Fibroblast of skin of left quadriceps (primary cell): ENCODE measurements at places on chromosomes 11 and 22.

GRCh38 chr11:126474220-126474619, 118.7 kb downstream of the ST3GAL4 start:
- DNase-seq, result no peak

GRCh38 chr11:83725269-83725560, 439.0 kb upstream of the CCDC90B start:
- DNase-seq, result no peak

- DNase-seq, result no peak
These were observed 36.1 kb downstream of the LARGE1 start for GRCh38 chr22:33883961-33884808.

GRCh38 chr11:102302241-102302640, 15.0 kb upstream of the BIRC3 start:
- DNase-seq, result no peak

GRCh38 chr11:61618978-61619377, 38.1 kb upstream of the SYT7 start:
- DNase-seq, result no peak

DNA sequence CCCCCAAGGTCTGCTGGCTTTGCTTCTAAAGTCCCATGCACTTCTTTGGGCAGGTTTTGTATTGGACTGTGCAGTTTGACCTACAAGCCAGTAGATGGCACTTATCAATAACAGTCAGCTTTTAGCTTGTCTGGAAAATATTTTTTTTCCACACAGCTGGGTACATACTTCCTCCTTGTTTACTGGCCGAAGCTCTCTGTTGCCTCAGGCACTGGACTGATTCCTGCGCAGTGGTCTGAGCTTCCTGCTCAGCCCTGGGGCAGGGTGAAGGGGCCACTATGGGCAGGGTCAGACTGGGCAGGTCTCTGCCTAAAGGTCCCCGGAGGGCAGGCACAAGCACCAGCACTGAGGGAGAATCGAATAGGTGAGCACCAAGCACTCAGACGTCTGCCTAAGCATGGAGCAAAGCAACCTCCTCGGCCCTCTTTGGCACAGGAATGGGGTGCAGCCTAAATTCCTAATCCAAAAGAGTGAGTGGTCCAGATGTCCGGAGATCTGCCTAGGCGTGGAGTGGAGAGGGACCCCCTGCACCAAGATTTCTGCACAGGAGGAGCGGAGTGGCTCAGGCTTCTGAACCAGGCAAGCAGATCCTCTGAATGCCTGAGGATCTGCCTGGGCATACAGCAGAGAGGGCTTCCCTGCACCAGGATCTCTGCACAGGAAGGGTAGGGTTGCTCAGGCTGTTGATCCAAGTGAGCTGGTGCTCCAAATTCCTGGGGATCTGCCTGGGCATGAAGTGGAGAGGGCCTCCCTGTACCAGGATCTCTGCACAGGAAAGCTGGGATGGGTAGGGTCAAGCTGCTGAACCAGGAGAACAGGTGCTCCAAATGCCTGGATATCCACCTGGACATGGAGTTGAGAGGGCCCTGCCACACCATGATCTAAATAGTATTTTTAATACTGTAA, 105.9 kb upstream of the C11orf58 start:
- DNase-seq, result no peak

- DNase-seq, result no peak
These were observed 64.7 kb upstream of the WNT7B start for GRCh38 chr22:46041642-46042041.

- DNase-seq, result no peak
These were observed 91.2 kb downstream of the PIWIL4 start for GRCh38 chr11:94658386-94658785.

GRCh38 chr22:32652645-32653270, 148.7 kb upstream of the TIMP3 start:
- DNase-seq, result no peak

DNA sequence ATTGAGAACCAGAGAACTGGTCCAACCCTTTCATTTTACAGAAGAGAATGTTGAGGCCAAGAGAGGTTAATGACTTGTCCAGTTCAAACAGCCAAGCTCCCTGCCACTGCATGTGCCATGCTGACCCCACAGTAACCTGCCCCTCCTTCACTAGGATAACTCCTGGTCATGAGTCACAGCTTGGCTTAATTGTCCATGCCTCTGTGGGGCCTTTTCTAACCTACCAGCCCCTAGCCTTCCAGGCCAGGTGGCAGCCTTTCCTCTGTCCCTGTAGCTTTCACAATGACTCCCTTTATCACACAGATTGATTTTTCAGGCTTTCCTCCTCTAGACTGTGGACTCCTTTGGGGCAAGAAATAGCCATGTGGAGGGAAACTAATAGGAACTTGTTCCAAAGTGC, 97.2 kb downstream of the PIWIL4 start:
- no peak for DNase-seq

GRCh38 chr11:61172356-61172755, 11.1 kb upstream of the VPS37C start:
- no peak for DNase-seq

GRCh38 chr11:115321605-115322289, 182.5 kb downstream of the CADM1 start:
- DNase-seq, result peak; percentile 75

DNA sequence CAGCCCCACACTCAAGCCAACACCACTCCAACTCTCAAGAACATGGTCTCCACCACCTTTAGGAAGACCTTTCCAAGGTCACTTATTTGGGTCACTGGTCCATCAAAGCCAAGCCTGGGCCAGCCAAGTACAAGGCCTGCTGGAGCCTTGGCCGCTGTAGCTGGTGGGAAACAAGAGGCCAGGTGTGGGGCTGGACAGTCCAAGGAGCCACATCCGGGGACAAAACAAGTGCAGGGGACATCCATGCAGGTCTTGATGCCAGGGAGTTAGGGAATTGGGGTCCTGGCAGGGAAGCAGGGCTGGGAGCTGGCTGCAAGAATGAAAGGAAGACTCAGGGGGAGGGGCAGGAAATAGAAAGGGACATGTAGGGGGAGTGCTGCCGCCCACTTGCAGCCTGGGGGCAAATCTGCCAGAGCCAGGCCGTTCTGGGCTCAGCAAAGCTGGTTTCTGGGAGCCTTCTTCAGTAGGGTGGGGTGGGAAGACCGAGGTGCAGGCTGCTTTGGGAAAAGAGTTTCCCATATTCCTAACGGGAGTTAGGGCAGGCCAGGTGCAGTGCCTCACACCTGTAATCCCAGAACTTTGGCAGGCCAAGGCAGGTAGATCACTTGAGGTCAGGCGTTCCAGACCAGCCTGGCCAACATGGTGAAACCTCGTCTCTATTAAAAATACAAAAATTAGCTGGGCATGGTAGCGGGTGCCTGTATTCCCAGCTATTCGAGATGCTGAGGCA, 69.5 kb upstream of the ATXN10 start:
- no peak for DNase-seq

- no peak for DNase-seq
These were observed 1.6 kb upstream of the CHRM4 start for GRCh38 chr11:46393231-46393616.

GRCh38 chr22:29269230-29269604, 1.1 kb downstream of the EWSR1 start:
- no peak for DNase-seq

DNA sequence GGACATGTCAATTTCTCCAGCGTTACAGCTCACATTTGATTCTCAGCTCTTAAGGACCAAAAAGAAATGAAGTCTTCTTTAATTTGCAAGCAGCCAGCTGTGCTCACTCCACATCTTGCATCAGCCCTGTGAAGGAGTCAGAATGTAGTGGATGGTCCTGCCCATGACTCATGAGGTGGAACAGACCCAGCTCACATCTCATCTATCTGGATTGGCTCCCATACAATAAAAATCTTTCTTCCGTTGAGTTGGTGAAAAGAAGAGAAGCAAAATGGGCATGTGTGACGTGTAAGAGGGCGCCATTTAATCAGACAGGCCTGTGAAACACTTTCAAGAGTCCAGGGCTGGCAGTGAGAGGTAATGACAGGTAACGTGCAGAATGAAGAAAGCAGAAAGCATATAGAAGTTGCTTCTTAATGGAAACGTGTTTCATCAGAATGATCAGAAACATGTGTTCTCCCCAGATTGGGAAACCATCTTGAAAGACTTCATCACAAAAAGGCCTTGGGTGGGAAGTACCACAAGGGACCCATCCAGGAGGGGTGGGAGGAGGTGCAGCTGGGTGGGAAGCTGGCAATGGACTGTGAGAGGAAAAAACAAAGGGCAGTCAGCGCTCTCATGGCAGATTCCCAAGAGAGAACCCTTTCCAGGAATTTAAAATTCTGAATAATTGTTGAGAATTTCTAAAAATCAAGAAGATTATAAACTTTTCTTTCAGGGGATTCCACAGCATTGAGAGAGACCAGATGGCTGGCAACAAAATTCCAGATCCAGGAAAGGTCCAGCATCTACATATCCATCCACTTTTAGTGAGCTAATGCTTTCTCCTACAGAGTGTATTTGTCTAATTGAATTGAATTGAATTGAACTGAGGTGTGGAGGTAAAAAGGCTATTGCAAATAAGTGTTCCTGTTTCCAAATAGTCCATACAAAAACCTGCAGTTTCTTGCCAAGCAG, 57.0 kb downstream of the ETS1 start:
- peak; percentile 94 for DNase-seq

DNA sequence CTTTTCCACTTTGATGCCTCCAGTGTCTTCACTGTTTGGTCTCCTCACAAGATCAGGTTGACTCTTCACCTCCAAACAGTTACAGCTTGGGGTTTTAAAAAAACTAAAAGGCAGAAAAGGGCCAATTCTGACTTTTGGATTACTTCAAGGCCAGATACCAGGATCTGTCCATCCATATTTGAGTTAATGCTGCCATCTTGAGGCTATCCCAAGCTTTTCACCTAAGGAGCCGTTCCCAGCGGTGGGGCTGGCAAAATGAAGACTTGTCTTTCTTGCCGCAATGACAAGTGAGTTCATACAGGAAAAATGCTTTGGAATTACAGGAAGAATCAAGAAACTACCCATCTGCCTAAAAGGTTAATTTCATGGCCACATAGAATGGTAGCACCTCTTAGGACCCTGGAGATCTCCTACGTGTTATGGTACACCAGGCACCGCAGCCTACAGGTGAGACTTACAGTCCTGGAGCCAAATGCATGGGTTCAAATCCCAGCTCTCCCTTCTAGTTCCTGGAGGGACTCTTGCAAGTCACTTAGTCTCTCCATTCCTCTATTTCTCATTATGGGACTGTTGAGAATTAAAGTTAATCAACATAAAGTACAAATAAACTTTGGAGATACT, 6.0 kb upstream of the OR5B21 start:
- peak; percentile 42 for DNase-seq

DNA sequence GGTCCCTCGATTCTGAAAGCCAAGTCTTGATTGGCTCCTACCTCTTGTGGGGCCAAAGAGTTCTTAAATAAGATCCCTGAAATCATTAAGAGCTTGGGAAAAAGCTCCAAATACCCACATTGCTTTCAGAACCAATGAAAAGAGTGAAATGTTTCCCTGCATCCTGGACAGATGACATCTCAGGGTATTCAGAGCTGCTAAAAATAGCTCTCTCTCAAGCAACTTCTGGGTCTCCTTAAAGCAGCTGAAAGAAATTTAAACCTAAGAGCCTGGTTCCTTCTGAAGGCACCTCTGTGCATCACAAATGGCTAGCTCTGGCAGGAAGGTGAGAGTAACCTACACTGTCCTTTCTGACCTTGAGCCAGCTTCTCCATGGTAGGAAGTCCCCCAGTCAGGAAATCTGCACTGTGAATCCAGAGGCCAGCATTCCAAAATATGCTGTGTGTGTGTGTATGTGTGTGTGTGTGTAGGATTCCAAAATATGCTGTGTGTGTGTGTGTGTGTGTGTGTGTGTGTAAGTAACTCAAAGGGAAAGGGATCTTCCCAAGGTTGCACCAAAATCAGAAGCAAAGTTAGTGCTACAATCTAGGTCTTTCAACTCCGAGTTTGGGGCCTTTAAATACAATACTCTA, 50.1 kb downstream of the RELT start:
- DNase-seq, result peak; percentile 42

- DNase-seq, result no peak
These were observed 6.8 kb downstream of the RNF169 start for GRCh38 chr11:74755395-74755995.

DNA sequence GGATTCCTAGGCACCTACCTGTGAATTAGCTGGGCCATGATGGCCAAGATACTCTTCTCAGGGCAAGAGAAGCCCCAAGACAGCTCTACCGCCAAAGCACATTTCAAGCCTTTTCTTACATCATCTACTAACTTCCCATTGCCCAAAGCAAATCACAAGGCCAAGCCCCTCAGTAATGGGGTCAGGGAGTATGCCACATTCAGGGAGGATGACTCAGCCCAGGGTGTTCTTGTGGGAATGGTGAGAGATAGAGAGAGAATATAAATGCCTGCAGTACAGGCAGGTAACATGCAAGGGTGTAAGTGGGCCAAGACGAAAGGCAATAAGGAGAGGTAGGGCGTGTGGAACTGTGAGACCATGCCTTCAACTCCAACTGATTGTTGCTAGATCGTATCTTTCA, 162.5 kb upstream of the ISX start:
- DNase-seq, result no peak
